ENCODE measurements at places on chromosomes 5 and 9.

DNA sequence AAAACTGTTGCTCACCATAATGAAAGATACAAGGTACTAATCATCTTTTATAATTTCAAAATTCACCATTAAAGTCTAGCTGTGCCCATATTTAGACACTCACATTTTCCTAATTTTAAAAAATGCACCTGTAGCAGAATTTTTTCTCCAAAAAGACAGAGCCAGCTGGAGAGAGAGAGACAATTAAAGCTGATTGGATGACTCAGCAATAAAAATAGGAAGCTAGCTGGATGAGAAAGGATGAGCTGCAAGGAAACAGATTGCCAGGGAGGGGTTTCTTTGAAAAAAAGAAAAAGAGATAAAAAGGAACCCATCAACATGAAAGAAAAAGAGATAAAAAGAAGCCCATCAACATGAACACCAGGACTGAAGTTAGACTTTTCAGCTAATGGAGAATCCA is 73.8 kb downstream of the HCN1 start:
- no peak for DNase-seq

GRCh38 chr5:133995341-133995740 is 9.4 kb downstream of the VDAC1 start:
- no peak for DNase-seq

GRCh38 chr9:92440751-92441046 is 16.4 kb upstream of the OMD start:
- DNase-seq: no peak

- no peak for DNase-seq
Measured at GRCh38 chr9:38046661-38047300, 22.2 kb downstream of the SHB start.

DNA sequence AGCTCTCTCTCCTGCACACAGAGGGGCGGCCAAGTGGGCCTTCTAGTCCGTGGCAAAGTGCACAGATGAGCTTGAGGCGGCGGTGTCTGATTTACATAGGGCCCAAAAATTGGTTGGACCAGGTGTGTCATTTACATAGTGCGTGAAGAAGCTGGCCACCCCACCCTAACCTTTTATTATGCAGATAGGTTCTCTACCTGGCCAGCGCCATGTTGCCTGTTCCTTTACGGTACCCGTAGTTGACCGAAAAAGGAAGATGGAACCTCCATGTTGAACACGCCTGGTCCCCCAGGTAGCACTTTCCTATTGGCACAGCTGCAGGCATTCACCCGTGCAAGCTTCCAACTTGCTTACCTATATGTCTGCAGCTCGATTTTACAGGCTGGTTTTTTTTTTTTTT is 61.5 kb downstream of the GNA14 start:
- DNase-seq: no peak

GRCh38 chr5:54965806-54966205 is 19.6 kb downstream of the ESM1 start:
- DNase-seq: no peak

DNA sequence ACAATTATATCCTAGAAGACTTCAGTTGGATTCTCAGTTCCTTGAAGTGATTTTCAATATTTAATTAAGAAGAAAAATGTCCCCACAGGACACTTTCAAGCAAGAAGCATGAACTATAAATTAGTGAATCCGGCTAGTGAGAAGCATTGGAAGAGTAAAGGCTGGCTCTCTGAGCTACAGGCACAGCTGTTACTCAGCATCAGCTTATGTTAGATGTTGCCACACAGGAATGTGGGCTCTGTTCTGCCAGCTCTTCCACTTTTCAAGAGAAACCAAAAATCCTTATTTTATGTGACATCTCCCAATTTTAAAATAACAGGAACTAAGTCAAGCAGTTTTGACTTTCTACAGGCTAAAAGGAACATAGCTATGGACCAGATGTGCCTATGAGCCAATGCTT is 14.9 kb downstream of the ZNF474 start:
- no peak for DNase-seq

DNA sequence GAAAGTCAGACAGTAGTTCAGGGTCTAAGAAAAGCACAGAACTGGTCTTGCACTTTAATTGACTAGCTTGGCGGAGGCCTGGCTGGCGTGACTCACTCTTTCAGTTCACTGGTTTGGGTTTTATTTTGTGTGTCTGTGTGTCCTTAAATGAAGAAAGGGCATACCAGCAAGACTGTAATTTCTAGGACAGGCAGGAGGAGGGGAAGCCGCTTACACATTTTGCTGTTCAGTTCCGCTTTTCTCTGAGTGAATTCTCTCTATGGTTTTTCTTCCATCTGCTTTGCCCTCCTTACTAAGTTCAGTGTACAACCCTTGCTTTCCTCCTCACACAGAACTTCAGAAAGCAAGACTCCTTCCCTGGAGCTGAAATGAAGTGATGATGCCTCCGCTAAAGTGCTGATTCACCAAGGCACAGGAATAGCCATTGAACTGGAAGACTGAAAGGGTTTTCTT is 150.8 kb downstream of the MEF2C start:
- DNase-seq: no peak

GRCh38 chr9:18423791-18424531 is 50.0 kb upstream of the ADAMTSL1 start:
- DNase-seq: no peak

GRCh38 chr5:3837506-3837905 is 241.9 kb downstream of the IRX1 start:
- no peak for DNase-seq

- DNase-seq: no peak
Measured at GRCh38 chr9:114271556-114272510, 51.1 kb upstream of the ORM1 start.

- DNase-seq: no peak
Measured at GRCh38 chr5:14556015-14556414, 25.6 kb upstream of the OTULINL start.

DNA sequence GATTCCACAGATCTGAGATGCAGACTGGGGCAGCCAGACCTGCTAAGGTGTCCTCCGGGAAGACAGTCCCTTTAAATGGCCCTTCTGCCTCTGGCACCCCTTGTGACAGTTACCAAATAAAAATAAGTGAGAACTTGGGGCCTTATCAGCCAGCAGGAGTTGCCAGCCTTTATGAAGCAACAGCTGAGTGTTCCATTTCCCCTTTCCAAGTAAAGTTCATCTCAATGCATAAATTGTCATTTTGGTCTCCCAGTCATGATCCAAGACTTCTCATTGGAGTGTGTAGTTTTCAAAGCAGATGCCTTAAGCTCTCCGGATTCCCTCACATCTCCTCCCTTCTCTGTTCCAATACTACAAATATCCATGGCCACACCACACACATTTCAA is 4.1 kb downstream of the PTCH1 start:
- no peak for DNase-seq

DNA sequence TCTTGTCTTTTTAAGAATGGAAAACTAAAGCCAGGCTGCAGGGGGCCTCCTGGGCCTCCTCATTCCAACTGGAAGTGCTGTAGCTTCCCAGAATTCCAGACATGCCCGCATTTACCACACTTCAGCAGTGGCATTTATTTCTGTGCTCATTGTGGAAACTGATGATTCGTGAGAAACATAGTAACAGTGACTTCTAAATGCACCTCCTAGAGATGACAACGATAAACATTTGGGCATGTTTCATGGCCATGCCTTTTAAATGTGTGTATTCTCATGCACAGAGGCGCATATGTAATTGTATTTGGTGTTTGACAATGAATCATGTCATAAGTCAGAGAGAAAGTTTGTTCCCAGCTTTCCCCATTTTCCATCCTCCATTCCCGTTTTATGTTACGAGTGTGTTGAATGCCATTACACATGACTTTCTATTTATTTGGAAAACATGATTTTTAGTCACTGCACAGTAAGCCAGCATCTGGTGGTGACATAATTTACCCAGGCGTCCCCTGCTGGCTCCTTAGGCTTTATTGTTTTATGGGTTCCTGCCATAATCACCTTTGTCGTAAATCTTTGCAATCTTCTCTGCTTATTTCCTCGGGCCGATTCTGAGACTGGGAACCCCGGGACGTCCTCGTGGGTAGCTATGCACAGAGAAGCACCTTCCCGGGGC is 68.8 kb upstream of the FCN2 start:
- no peak for DNase-seq

GRCh38 chr5:23588841-23589326 is 81.5 kb downstream of the PRDM9 start:
- DNase-seq: no peak

DNA sequence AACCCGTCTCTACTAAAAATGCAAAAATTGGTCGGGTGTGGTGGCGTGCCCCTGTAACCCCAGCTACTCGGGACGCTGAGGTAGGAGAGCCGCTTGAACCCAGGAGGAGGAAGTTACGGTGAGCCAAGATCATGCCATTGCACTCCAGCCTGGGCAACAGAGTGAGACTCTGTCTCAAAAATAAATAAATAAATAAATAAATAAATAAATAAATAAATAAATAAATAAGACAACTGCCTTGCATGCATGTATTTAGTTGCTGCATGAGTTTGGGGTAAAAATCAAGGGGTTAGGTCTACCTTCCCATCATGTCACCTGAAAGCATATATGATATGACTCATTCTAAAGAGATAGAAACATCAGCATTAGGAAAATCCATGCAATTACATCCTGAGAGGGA is 254.0 kb downstream of the ADAMTSL1 start:
- no peak for DNase-seq

DNA sequence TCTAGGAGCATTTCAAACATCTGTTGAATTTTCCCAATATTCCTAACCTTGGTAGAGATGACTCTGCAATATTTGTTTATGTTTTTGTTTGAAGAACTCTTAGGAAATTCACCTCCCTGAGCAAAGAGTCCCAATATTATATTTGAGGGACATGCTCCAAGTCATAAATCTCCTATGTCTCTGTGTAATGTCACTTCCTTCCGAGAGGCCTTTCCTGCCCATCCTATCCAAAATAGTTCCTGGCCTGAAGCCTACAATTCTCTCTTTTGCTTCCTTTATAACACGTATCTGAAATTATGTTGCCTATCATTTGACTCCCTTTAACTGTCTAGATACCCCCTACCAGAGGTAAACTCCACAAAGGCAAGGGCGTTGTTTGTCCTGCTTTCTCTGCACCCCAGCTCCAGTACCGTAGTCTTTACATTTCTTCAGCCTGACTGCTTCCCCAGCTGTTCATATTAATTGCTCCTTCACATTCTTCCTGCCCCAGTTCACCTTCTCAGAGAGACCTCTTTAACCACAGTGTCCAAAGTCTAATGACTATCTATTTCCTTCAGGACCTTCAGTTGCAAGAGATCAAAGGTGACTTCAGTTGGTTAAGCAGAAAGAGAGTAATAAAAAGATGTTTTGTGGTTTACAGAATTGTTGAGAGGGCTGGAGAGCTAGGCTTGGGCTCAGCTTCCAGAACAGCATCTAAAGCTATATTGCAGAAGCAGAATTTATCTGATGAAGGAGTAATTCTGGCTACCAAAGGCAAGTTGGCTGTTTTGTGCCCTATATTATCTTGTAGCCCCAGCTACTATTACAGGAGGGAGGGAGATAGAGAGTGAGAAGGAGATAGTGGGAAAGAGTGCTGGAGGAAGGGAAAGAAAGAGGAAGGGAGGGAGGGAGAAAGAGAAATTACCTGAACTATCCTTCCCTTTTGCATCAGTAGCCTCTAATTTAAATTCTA is 109.3 kb upstream of the TMEM161B start:
- no peak for DNase-seq

DNA sequence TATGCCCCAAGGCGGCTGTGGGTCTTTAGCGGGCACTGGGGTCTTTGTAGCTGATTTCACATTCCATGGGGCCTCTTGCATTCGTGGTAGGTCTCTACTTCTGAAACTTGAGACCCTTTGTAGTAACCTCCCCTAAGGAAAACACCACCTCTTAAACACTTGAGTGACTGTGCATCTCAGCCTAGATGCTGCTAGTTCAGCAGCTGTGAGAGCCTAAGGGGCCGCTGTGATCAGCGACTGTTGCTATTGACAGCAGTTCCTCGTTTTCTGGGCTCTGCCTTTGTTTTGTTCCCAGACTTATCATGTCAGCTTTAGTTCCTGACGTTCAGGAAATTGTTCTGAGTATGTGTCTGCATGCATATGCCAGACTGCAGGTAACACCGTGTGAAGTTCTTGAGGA is 171.2 kb downstream of the HSPA4 start:
- no peak for DNase-seq

DNA sequence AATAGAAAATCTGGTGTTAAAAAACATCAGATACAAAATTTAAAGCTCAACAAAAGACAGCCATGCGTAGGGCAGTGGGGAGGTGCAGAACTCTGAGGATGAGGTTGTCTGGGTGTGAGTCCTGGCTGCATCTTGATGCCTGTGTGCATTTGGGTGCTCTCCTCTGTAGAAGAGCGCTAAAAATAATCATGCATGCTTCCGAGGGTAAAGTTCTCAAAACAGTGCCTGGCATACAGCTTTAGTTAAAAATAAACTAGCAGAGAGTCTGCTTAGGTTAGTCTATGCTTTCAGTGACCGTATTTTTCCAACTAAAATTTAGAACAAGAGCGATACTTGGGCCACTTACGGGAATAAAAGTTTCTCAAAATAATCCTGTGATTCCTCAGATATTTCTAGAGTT is 55.5 kb upstream of the SPATA31C2 start:
- no peak for DNase-seq

DNA sequence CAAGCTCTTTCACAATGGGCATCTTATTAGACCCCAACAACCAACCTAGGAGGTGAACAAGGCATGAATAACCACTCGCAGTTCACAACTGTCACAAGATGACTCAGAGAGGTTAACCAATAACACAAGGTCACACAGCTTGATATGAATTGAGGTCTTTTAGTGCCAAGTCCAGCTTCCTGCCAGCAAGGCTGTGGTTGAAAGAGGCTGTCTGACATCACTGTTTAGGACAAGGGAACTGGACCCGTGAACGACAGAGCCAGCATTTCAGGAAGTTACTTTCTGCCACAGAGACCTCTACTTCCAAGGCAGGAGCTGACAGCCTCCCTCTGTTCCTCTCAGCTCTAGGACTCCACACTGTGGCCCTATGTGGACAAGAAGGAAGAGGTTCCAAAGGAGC is 53.4 kb upstream of the ALDH1B1 start:
- no peak for DNase-seq

DNA sequence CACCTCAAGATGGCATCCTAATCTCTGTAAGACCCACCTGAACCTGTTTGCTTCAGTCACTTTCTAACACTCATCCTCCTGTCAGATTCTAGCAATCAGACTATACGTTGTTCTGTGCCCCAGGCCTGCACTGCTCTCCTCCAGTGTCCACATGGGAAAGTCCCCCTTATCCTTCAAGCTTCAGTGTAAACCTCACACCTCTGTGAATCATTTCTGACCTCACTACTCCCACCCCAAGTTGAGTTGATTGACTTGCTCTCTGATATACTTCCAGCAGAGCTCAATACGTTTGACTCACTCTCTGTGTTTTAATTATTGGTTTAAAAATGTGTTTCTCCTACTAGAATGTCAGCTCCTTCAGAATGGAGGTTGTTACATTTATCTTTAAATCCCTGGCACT is 240.2 kb downstream of the FBXL17 start:
- no peak for DNase-seq

GRCh38 chr5:172114875-172115422 is 73.1 kb downstream of the STK10 start:
- DNase-seq: no peak

- DNase-seq: no peak
Measured at GRCh38 chr5:124866355-124867136, 120.1 kb upstream of the ZNF608 start.

Measured in activated CD8-positive, alpha-beta memory T cell treated with anti-CD3 and anti-CD28 coated beads for 1 hour (primary cell).